ENCODE measurements at places on chromosomes 12 and 14.

DNA sequence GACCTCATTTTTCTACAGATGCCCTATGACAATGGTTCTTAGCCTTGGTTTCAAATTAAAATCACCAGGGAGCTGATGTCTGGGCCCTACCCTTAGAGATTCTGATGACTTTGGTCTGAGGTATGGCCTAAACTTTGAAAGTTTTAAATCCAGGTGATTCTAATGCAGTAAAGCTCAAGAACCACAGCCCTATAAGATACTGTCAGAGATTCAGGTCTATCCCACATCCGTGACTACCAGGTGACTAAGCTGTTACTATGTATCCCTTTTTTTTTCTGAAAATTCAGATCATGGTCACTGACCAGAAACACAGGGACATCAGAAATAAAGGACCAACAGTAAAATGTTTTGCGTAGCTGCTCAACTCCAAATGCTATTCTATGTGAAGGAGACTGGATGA, 148.8 kb upstream of the BMP4 start:
- no peak for DNase-seq

GRCh38 chr14:96056509-96057422, 17.6 kb downstream of the C14orf132 start:
- no peak for DNase-seq

- DNase-seq, result no peak
These were observed 19.6 kb downstream of the PROX2 start for GRCh38 chr14:74856366-74856765.

- no peak for DNase-seq
These were observed 269.0 kb downstream of the SLC15A4 start for GRCh38 chr12:128554546-128555304.

- no peak for DNase-seq
These were observed 57.2 kb upstream of the C14orf132 start for GRCh38 chr14:95981965-95982364.

DNA sequence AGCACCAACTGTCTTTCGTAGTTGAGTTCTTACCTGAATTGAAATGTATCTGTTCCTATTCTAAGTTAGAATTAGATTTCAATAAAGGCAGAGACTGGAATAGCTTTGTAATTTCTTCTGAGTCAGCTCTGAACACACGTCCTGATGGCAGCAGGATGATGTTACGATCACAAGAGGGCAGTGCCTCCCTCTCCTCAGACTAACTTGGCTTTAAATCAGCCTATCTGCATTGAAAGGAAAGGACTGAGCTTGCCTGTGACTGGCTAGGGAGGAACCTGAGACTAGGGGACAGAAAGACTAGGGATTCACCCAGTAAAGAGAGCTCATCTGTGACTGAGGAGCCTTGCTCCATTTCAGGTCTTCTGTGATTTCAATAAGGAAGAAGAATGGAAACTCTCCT, 323.7 kb upstream of the OR4E1 start:
- no peak for DNase-seq

DNA sequence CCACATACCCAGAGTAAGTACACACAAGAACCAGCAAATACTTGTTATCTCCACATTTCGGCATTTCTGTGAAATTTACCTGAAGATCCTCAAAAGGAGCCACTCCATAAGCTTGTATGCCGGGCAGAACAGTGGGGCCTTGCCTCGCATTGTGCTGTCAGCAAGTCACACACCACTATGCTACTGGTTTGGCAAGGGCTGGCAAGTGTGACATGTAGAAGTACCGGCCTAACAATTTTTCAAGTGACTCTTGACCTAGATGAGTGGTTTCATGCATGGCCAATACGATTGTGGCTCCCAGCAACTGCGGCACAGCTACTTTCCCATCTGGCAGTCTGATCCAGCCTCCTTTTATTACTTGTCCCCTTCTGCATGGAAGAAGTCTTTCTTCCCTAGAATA, 69.8 kb downstream of the GAS2L3 start:
- no peak for DNase-seq

- DNase-seq, result no peak
These were observed 353.7 kb downstream of the APAF1 start for GRCh38 chr12:98998697-98999299.

GRCh38 chr14:76776428-76777251, 15.4 kb downstream of the VASH1 start:
- no peak for DNase-seq

- DNase-seq, result no peak
These were observed 187.9 kb upstream of the STXBP6 start for GRCh38 chr14:25237845-25238244.

- peak; percentile 66 for DNase-seq
These were observed 49.1 kb upstream of the RNU6-8 start for GRCh38 chr14:32252030-32252670.

DNA sequence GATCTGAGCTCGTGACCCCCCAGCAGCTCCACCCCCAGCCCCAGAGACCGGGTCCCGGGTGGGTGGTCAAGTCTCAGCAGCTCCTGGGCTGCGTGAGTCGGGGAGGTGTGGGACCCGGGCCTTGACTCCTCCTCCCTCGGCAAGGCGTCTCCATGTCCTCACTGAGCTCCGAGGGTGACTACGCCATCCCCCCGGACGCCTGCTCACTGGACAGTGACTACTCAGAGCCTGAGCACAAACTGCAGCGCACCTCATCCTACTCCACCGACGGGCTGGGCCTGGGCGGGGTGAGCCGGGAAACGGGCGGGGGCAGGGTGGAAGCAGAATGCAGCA, 28.1 kb downstream of the PIGH start:
- DNase-seq, result no peak

DNA sequence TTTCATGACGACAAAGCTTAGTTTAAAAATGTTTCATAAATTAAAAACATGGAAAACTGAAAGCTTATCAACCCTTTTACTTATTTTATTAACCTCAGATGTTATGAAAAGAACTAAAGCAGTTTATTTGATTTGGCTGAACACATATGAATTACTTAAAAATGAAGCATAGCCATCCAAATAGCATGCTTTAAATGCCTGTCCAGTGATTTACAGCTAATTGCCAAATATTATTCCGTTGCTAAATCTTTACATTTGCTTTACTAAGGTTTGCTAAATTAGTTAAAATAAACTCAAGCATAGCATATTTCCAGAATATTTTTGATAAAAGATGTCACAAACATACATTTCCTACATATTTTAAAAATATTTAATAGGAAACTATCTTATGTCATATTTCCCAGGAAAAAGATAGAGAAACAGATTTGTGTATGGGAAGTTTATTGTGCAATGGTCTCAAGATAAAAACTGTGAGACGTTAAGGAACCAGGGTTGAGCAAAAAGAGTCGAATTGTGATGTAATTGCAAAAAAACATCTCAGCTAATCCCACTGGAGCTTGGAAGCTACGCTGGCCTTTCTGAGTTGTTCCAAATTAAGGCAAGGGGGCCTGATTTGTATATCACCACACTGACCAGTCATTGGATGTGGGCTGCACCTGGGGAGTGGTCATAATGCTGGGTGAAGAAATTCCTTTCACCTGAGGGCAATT, 25.8 kb downstream of the GPR135 start:
- no peak for DNase-seq

DNA sequence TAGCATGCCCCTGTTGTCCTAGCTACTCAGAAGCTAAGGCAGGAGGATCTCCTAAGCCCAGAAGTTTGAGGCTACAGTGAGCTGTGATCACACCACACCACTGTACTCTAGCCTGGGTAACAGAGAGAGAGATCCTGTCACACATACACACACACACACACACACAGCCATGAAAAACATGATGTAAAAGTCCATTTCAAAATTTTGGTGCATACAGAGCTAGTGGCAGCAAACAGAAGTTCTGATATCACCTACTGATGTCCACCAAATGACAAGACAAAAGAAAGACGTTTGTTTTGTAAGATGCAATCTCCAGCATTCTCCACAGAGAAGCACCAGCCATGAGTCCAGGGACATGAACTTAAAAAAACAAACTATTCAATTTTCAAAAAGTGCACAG, 15.9 kb downstream of the AREL1 start:
- no peak for DNase-seq

DNA sequence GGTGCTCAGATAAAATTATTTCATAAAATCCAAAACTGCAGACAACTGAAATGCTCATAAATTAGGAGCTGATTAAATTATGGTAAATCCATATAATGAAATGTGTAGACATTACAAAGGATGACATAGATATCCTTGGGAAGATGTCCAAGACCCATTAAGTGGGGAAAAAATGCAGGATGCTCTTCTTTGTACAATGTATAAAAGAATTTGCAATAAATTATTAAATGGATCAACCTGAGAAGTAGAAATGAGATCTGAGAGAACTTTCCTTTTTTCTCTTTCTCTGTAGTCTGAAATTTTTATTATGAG, 336.4 kb upstream of the E2F7 start:
- DNase-seq, result no peak

DNA sequence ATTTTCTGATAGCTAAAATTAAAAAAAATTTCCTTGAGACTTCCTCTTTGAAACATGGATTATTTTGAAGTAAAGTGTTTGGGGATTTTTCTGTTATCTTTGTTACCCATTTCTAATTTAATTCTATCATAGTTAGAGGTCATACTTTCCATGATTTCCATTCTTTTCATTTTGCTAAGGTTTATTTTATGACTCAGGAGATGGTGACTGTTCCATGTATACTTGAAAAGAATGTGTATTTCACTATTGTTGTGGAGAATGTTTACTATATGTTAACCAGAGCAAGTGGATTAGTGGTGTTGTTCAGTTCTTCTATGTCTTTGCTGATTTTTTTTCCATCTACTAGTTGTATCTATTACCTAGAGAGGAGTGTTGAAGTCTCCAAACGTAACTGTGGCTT, 250.5 kb upstream of the PELI2 start:
- no peak for DNase-seq

- no peak for DNase-seq
These were observed 92.6 kb downstream of the PDE3A start for GRCh38 chr12:20460956-20461355.

DNA sequence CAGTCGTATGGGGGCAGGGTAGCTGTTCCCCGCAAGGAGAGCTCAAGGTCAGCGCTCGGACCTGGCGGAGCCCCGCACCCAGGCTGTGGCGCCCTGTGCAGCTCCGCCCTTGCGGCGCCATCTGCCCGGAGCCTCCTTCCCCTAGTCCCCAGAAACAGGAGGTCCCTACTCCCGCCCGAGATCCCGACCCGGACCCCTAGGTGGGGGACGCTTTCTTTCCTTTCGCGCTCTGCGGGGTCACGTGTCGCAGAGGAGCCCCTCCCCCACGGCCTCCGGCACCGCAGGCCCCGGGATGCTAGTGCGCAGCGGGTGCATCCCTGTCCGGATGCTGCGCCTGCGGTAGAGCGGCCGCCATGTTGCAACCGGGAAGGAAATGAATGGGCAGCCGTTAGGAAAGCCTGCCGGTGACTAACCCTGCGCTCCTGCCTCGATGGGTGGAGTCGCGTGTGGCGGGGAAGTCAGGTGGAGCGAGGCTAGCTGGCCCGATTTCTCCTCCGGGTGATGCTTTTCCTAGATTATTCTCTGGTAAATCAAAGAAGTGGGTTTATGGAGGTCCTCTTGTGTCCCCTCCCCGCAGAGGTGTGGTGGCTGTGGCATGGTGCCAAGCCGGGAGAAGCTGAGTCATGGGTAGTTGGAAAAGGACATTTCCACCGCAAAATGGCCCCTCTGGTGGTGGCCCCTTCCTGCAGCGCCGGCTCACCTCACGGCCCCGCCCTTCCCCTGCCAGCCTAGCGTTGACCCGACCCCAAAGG, 804 bp downstream of the GAPDH start:
- no peak for DNase-seq

- no peak for DNase-seq
These were observed 17.6 kb downstream of the MON2 start for GRCh38 chr12:62484233-62484632.

DNA sequence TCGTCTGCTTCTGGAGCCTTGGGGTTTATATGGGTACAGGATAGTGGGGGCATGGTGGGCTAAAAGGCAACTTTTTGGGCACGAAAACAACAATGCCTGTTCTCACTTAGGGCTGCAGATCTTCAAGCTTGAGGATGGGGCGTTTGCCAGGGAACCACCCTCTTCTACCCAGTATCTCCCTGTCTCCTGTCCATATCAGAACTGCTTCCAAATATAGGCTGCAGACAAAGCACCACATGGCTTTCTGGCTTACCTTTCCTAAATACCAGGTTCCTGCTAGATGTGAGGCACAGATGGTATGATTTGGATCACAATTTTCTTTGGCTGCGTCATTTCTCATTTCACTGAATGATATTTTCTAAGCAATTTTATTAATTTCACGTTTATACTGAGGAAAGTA, 70.4 kb downstream of the CMAS start:
- no peak for DNase-seq

DNA sequence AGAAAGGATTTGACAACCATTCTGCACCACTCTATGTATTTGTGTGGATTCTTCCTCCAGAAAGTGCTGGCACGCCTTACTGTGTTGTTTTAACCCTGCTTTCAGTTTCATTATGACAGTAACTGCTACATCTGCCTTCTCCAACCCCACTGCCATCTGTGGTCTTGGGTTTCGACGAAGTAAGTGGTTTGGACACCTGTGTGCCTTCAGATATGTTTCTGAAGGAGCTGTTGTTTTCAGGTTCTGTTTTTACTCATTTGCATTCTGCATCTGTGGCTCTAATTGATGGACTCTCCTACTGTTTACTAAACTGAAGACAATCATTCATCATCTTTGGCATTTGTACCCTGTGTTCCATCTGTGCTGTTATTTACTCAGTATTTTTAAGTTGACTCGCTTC, 4.1 kb downstream of the TSHR start:
- peak; percentile 41 for DNase-seq

GRCh38 chr14:101687756-101688546, 73.6 kb upstream of the PPP2R5C start:
- no peak for DNase-seq

GRCh38 chr12:10031321-10031720, 839 bp downstream of the CLEC9A start:
- no peak for DNase-seq

- no peak for DNase-seq
These were observed 673.8 kb upstream of the MGAT4C start for GRCh38 chr12:86929962-86930361.

DNA sequence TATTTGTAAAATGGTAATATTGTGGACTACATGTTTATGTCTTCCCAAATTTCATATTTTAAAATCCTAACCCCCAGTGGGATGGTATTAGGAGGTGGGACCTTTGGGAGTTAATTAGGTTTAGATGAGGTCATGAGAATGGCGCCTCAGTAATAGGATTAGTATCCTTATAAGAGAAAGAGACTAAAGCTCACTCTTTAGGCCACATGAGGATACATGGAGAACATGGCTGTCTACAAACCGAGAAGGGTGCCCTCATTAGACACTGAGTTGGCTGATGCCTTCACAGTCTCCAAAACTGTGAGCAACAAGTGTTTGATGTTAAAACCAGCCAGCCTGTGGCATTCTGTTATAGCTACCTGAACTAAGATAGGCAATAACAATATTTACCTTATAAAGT, 58.3 kb upstream of the OTOGL start:
- DNase-seq, result no peak

GRCh38 chr12:15956413-15957185, 45.5 kb downstream of the DERA start:
- no peak for DNase-seq
